ENCODE measurements at places on chromosomes 7 and 10. TPM values are rescaled to one million over a fixed set of nuclear protein-coding genes. Genes with fewer than 3 reads are reported as not detected.
A peak's percentile ranks its signal among the peaks of the same experiment; 100 is the strongest.

The IQCE gene
- total RNA-seq: 17.2 TPM

The DUS4L gene
- 14.8 TPM for total RNA-seq

The FAM20C gene
- 164 TPM for total RNA-seq

The TMEM60 gene
- total RNA-seq: 58.0 TPM

The CALML5 gene
- not detected for total RNA-seq

The LRRC27 gene
- 7.9 TPM for total RNA-seq

The NEUROD6 gene
- not detected for total RNA-seq

The SLF2 gene
- total RNA-seq: 14.0 TPM

The FOXP2 gene
- 1.7 TPM for total RNA-seq

The MSS51 gene
- not detected for total RNA-seq

GRCh38 chr7:98212532-98213041 lies 1.3 kb downstream of the BHLHA15 start:
- no peak for DNase-seq

GRCh38 chr7:115679976-115680375 lies 350.6 kb downstream of the TFEC start:
- DNase-seq: peak; percentile 78

GRCh38 chr10:16440396-16441133 lies 3.8 kb downstream of the PTER start:
- DNase-seq: no peak

GRCh38 chr7:128725531-128725930 lies 13.6 kb upstream of the CALU start:
- DNase-seq: no peak

GRCh38 chr10:86642021-86642420 lies 12.3 kb upstream of the OPN4 start:
- no peak for DNase-seq

GRCh38 chr10:57628592-57629284 lies 639.0 kb downstream of the IPMK start:
- no peak for DNase-seq

DNA sequence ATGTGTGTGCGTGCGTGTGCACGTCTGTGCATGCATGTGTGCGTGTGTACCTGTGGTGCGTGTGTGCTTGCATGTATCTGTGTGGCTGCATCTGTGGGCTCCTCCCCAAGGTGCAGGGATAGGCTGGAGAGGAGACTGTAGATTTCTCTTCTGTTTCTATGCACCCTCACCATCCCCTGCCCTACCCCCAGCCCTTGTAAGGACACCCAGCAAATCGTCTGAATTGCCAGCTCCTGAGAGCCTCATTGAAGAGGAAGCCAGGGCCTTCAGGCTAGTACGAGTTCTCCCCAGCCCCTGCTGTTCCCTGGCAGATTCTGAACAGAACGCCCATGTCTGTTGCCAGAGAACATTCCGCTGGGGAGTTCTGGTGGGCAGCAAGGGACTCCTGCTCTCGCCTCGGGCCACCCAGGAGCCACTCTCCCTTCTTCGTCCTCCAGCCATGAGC lies 17.0 kb upstream of the TRIM8 start:
- DNase-seq: no peak

- DNase-seq: peak; percentile 80
Observed at GRCh38 chr7:22572937-22573336, 72.9 kb upstream of the STEAP1B start.

DNA sequence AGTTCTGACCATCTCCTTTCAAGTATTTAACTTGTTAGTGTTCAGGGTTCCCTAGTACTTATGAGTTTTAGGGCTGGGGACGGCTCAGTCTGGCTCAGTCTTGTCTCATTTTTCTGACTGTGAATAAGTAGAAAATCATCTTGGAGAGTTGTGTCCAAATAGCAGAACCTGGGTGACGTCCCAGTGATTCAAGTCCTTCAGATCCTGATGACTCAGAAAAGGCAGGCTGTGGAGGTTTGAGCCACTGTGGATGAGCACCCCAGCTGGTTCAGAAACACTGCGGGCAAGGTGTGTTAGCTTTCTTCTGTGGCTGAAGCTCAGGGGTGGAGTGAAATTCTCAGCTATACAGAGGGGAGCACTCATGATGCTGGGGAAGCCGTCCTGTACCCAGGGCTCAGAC lies 154.4 kb upstream of the NPY start:
- no peak for DNase-seq

GRCh38 chr10:30819341-30820181 lies 190.0 kb upstream of the LYZL2 start:
- no peak for DNase-seq

DNA sequence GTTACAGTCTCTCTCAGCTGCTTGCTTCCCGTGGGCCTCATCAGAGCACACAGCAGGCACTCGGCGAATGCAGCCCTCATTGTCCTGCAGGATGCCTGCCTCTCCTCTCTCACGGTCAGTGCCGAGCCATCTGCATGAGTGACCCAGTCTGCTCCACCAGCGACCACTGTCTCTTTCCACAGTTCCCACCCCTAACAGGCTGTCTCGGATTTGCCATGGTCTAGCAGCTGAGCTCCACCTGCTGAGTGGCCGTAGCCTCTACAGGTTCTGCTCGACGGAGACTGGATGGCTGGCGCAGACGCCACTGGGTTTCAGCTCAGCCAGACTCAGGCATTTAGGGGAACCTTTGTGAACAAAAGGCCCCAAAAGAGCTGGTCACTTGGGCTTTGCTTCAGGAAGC lies 209.4 kb upstream of the FOXK1 start:
- no peak for DNase-seq
